ENCODE measurements at places on chromosomes 1 and 21.

DNA sequence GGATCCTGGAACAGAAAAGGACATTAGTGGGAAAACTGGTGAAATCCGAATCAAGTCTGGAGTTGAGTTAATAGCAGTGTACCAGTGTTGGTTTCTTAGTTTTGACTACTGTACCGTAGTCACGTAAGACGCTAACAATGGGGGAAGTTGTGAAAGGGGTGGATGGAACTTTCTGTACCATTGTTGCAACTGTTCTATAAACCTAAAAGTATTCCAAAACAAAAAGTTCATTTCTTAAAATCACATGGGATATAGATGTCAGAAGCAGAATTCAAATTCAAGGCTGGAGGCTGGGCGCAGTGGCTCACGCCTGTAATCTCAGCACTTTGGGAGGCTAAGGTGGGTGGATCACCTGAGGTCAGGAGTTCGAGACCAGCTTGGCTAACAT lies 16.9 kb downstream of the ARHGEF19 start:
- DNase-seq = no peak

GRCh38 chr1:174746024-174746808 lies 253.5 kb upstream of the CACYBP start:
- no peak for DNase-seq

DNA sequence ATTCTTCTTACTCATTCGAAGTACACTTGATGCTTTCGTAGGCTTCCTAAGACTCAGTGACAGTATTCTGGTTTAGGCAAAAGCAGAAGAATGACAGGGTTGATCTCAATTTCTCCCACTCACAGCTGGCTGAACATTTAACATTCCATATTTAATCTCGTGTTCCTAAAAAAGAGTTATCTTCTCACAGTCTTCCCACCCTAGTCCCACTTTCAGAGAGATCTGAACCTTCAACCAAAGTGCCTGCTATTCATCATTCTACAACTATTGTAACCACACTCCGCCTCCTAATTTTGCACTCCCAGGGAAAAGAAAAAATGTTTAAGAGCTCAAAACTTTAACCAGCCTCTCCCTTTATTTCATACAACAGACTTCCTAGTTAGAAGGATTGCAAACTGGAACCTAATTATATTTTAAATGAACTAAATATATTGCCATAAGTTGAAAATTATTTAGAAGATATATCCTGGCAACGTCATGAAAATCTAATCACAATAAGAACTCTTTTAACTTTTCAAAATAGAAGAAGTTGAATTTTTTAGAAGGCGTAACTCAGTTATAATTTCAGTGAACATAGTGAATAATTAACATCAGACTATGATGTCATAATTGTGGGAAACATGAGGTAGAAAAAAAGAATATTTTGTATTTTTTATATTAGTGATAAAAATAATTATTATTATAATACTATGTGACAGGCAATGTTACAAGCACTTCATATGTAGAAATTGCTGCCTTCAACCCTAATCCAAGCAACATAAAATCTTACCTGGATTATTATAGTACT lies 540.9 kb upstream of the ADGRL2 start:
- DNase-seq = no peak

DNA sequence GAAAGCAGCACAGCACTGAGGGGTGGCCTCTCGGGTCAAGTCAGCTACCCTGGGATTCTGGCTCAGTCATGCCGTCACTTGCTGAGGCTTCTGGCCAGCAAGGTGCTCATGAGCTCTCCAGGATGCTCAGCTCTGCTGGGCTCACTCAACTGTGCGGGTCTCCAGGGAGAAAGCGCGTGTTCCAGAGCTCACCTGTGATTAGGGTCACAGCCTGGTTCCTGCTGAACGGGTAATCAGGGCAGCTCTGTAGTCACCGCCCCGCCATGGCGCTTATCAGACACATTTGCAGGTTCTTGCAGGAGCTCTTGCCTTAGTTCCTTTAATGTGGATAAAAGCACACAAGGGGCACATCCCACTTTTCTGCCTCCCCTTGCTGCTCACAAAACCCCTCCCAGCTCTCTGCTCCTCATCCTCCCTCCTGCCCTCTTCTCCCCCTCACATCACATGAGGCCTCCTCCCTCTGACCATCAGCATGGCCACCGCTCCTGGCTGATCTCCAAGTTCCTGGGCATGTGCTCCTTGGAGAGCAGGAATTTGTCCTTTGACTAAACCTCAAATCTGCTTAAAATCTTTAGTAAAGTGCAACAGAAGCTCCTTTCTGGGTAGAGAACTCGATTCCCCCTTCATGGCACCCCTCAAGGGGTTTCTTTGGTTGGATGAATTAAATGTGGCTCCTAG lies 2.0 kb downstream of the PCP4 start:
- DNase-seq = no peak

DNA sequence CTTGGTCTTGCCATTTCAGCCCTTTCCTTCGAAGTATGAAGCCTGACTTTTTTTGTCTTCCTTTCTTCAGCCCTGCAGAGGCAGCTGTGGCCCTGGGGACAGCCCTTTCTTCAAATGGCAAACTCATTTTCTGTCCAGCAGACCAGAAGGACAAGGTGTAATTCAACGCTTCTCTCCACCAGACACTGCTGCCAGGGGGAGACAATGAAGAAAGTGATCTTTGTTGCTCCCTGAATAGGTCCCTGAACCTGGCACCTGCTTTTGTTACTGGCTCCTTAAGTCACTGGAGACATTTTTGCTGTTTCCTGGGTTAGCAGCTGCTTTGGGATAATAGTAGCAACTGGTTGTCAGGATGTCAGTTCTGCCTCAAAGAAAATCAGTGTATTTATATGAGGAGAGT lies 50.8 kb upstream of the MACF1 start:
- no peak for DNase-seq

GRCh38 chr1:203640723-203641502 lies 14.3 kb downstream of the ATP2B4 start:
- no peak for DNase-seq

DNA sequence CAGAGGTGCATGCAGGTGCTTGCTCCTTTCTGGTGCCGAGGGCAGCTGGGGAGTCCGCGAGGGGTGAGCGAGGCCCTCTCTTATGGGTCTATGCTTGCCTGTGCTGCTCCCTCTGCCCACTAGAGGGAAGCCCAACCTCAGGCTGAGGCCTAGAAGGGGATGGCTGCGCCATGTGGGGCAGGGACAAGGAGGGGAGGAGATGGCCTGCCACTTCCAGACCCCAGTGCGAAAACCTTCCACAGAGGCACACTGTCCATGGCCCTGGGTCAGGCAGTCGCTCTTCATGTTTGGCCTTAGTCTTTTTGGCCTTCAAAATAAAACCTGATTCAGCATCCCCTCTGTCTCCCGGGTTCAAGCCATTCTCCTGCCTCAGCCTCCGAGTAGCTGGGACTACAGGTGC lies 14.0 kb downstream of the RHBG start:
- peak; percentile 85 for DNase-seq

DNA sequence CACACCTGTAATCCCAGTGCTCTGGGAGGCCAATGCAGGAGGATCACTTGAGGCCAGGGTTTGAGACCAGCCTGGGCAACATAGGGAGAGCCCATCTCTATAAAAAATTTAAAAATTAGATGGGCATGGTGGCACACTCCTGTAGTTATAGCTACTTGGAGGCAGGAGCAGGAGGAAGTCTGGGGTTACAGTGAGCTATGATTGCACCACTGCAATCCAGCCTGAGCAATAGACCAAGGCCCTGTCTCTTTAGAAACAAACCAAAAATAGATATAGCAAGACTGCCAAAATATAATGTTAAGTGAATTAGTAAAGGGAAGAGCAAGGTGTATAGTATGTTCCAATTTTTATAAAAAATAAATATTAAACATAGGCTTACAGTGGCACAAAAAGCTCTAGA lies 28.8 kb downstream of the PLEKHO1 start:
- no peak for DNase-seq
